Right ventricle myocardium superior (tissue), 1 donor: ENCODE measurements at places on chromosomes 6 and 20. TPM values are rescaled to one million over a fixed set of nuclear protein-coding genes. Genes with fewer than 3 reads are reported as not detected.

The GLP1R gene
- total RNA-seq = 6.5 TPM

The RIMS4 gene
- 0.13 TPM for total RNA-seq

The NKAIN2 gene
- total RNA-seq = 0.22 TPM

The PPIL6 gene
- 5.5 TPM for total RNA-seq

The NKX2-4 gene
- total RNA-seq = not detected

The CHRNA4 gene
- total RNA-seq = 1.5 TPM

The CUL7 gene
- 6.8 TPM for total RNA-seq

The MLIP gene
- total RNA-seq = 403 TPM

The PNRC1 gene
- total RNA-seq = 121 TPM

The GNAS-AS1 gene
- total RNA-seq = 0.13 TPM

The SDHAF4 gene
- 17.8 TPM for total RNA-seq

The RNF39 gene
- not detected for total RNA-seq

- no peak for DNase-seq
Observed at GRCh38 chr6:116461331-116461931, at the start of gene CALHM6. TSS of gene CALHM6 (plus strand) at chr6:116461375. CDS start at chr6:116461930, 555 bp downstream.

DNA sequence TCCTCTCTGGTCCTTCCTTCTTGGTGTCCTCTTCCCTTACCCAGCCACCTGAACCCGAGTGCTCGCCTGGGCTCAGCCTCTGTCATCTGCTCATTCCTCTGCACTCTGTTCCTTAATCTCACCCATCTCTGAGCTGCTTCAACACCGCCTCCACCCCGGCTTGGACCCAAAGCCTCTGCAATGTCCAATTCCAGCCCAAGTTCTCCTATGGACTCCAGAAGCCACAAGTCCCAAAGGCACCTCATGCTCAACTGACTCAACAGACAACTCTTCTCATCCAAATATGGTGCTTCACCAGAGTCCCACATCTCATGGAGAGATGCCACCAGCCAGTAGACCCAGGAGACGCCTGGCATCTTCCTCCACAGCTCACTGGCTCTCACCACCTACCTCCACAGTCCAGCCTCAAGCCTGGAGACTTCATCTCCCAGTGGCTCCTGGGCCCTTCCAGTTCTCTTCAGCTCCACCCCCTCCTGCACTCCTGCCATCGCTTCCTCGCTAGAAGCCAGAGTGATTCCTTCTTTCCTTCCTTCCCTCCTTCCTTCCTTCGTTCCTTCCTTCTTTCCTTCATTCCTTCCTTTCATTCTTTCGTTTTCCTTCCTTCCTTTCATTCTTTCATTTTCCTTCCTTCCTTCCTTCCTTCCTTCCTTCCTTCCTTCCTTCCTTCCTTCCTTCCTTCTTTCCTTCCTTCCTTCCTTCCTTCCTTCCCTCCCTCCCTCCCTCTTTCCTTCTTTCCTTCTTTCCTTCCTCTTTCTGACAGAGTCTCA, 40.9 kb upstream of the NNAT start:
- DNase-seq = no peak

DNA sequence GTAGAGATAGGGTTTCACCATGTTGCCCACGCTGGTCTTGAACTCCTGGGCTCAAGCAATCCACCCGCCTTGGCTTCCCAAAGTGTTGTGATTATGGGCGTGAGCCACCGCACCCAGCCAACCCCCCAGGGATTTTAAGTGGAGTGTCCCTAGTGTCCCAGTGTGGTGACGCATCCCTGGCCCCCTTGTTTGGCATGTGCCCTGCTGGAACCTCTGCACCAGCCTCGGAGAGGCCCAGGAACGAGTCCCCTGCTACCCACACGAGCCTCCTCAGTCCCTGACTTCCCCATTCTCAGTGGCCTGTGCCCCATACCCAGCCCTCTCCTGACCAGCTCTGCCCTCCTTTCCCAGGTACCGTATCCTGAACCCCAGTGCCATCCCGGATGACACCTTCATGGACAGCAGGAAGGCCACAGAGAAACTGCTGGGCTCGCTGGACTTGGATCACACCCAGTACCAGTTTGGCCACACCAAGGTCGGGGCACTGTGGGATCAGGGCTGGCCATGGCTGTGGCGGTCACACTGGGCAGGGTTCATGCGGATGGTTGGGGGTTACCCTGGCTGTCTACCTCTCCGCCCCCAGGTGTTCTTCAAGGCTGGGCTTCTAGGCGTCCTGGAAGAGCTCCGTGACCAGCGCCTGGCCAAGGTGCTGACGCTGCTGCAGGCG, 37.2 kb downstream of the MYH7B start:
- peak; percentile 40 for DNase-seq

DNA sequence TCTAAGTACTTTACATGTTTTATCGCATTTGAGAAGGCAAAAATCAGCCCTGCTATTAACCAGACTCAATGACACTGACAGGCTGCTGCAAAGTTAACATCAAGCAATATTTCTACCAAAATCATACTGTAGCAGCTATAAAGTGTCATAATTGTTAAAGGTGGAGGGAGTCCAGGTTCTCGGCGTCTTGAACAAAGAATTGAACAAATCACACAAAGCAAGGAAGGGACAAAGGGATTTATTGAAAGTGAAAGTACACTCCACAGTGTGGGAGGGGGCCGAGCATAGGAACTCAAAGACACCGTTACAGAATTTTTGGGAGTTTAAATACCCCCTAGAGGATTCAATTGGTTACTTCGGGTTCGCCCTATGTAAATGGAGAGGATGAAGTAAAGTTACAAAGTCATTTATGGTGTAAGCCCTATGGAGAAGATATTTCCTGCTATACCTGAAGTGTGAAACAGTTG, 12.9 kb upstream of the ZNF391 start:
- DNase-seq = no peak

DNA sequence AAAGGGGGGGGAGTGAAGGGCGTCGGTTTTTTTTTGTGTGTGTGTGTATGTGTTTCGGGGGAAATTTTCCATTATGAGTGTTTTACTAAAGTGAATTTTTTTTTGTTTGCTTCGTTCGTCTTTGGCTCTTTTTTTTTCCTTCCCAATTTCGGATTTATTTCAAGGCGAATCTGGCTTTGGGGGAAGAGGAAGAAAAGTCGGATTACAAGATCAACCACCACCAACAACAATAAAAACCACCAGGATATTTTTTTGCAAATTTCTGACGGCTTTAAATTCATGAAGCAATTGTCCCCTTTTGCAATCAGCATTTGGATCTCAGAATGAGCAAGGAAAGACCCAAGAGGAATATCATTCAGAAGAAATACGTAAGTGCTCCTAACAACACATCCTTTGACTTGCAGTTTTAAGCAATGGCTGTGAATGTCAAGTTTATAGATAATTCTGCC, 372 bp downstream of the JARID2 start:
- no peak for DNase-seq

- DNase-seq = no peak
Observed at GRCh38 chr6:79005497-79005896, 72.6 kb downstream of the PHIP start.

GRCh38 chr6:17729223-17730077, 22.7 kb upstream of the NUP153 start:
- no peak for DNase-seq

DNA sequence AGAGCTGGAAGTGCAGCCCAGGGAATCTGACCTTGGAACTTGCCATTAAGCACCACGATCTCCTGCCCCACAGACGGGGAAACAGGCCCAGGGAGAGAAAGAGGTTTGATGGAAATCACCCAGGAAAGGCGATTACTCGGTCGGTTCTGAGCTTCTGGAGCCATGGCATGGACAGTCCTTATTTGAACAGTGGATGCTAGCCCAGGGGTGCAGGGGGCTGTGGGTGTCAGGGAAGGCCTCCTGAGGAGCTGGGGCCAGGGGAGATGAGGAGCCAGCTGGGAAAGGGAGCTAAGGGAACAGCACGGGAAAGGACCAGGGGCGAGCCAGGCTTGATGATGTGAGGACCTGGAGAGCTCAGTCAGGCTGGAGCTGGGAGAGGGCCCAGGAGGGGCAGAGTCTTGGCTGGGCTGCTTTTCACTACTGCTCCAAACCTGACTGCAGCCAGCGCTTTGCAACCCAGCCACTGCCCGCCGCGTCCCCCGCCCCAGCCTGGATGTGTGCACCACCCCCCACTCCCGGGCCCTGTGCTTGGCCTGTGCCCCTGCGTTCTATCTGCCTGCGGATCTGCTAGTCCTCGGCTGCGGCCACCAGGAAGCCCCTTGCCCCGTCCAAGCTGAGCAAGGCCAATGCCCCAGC, 17.8 kb downstream of the SUN5 start:
- DNase-seq = peak; percentile 13

- DNase-seq = no peak
Observed at GRCh38 chr6:164344801-164345291, 930.3 kb downstream of the QKI start.

GRCh38 chr20:21272279-21272678, 30.9 kb upstream of the XRN2 start:
- no peak for DNase-seq

DNA sequence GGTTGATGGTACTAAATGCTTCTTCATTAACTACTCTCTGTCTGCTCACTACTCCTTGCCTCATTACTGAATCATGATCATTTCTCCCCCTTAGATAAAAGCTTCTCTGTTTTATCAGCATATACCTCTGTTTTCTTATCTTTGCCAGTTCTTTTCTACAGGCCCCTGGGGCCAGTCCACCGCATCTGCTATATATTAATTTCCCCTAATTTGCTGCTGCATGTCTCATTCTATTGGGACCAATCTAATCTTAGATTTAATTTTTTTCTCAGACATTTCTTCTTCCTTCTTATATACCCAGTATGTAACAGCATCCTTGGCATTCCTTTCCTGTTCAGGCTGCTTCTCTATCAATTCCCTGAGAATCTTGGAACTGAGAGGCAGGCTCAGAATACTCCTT, 51.2 kb downstream of the GRIK2 start:
- DNase-seq = no peak

DNA sequence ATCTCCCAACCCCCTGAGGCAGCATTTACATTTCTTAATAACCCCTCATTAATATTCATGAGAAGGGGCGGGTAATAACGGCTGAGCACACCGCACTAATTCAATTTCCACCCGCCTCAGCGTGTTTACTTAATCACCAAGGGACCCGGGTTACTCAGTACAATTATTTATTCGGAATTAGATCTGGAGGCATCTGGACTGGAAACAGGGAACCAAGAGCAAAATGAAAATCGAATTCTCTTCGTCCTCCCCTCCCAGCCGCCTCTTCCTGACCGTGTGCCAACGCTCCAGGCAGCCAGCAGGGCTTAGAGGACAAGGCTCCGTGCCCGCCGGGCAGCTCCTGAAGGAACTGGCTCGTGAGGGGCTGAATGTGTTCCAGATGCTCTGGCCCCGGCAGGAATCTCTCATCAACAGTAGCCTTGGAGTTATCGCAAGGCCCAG, 23.5 kb upstream of the CTNNBL1 start:
- DNase-seq = peak; percentile 50

- no peak for DNase-seq
Observed at GRCh38 chr20:4018023-4018748, 2.8 kb upstream of the RNF24 start.

DNA sequence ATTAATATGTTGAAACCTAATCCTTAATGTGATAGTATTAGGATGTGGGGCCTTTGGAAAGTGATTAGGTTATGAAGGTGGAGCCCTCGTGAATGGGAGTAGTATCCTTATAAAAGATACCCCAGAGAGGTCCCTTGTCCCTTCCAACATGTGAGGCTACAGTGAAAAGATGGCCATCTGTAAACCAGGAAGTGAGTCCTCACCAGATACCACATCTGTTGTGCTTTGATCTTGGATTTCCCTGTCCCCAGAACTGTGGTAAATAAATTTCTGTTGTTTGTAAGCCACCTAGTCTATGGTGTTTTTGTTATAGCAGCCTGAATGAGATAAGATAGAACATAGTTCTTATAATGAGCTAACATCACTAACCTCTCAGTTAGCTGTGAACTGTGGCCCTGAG, 16.6 kb upstream of the CALHM6 start:
- DNase-seq = no peak

- no peak for DNase-seq
Observed at GRCh38 chr6:149347067-149347466, 29.6 kb downstream of the TAB2 start.

DNA sequence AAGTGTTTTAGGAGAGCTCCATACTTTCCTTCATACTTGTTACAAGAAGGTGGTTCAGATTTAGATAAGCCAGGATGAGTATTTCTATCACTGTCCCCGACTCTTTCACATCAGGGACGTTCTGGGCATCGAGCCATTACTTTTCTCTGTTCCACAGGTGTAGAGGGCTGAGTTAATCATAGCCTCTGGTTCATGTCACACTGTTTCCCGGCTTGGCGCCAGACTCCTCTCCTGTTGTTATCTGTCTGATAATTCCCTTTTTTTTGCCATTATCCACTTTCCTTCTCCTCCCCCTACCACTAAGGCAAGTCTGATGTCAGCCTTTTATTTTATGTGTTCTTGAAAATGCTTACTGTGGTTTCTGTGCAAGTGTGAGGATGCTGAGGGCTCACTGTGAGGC, 593.4 kb downstream of the UTRN start:
- DNase-seq = no peak

DNA sequence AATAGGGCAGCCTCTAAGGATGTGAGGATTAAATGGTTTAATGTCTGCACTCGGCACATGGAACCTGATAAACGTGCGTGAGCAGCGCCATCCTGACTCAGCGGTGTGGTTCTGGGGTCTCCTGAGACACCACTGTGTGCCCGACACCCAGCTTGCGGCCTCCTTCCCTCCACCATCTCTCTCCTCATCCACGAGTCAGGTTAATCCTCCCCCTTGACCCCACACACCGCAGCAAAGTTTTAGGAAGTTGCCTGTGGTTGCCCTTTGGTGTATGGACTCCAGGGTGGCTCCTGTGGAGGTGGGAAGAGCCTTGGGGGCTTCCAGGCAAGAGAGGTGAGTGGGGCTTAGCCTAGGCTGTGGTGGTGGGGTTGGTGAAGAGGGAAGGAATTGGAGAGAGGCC, 68.2 kb downstream of the PHACTR3 start:
- no peak for DNase-seq

DNA sequence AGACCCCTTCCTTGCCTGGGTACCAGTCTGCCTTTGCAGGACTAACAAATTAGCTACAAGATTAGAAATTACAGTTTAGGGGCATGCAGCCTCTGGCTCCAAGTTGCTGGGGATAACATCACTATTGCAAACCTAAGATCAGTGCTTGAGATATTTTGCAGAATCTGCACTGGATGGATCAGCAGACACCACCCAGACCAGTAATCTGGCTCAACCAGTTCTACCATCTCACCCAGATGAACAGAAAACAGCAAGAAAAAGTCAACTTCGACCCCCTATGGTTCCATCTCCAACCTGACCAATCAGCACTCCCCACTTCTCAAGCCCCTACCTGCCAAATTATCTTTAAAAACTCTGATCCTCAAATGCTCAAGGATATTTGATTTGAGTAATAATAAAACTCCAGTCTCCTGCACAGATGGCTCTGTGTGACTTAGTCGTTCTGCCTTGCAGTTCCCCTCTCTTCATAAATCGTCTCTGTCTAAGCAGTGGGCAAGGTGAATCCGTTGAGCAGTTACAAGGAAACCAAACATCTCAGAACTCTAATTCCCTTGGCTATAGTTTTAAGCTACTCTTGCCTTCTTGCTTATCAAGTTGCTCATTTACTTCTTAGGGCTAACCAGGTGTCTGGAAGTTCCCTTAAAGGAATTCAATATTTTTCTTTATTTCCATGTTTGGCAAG, 16.1 kb upstream of the LMBRD1 start:
- no peak for DNase-seq
